ENCODE measurements at places on chromosomes 13 and 19. TPM values are rescaled to one million over a fixed set of nuclear protein-coding genes. Genes with fewer than 3 reads are reported as not detected.

The TYROBP gene
- total RNA-seq: 104 TPM

The NLRP5 gene
- not detected for total RNA-seq

The DHDH gene
- 1.1 TPM for total RNA-seq

- DNase-seq: no peak
Measured at GRCh38 chr13:71605744-71606143, 261.3 kb downstream of the DACH1 start.

GRCh38 chr19:55088021-55088451, 12.4 kb downstream of the EPS8L1 start:
- no peak for DNase-seq
